ENCODE measurements at places on chromosomes 6 and 20.

DNA sequence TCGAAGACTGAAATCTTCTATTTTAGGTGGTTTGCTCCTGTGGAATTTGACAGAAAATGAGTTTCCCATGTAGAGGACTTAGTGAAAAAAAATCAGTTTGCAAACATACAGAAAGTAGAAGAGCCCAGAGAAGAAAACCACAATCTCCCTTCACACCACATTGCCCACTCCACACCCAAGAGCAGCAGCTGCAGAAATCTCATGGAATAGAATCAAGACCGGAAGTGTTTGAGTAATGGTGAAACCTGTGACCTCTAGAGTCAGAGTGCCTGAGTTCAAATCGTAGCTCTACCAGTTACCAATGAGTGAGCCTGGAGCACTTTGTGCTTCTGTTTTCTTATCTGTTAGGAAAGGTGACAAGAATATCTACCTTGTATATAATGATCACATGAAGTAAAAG, 4.6 kb downstream of the SIRPG start:
- no peak overlapping the region for H3K27ac ChIP-seq
- H3K4me1 ChIP-seq, result peaks cover 14% of the 10 kb centered on the region
- DNase-seq, result no peak
- no peaks in the 10 kb centered on the region for H3K36me3 ChIP-seq

GRCh38 chr6:107769053-107769658, 55.0 kb downstream of the SCML4 start:
- no peak overlapping the region for H3K4me3 ChIP-seq
- H3K36me3 ChIP-seq, result peaks cover 9% of the 10 kb centered on the region
- DNase-seq, result no peak
- H3K27ac ChIP-seq, result no peak overlapping the region

- H3K27me3 ChIP-seq, result no peaks in the 10 kb centered on the region
- H3K36me3 ChIP-seq, result peaks cover 20% of the 10 kb centered on the region
- H3K27ac ChIP-seq, result no peak overlapping the region
- peaks cover 31% of the 10 kb centered on the region for H3K4me1 ChIP-seq
- no peak for DNase-seq
- H3K4me3 ChIP-seq, result no peak overlapping the region
Observed at GRCh38 chr6:111583986-111584385, 21.7 kb downstream of the TRAF3IP2 start.

- H3K27me3 ChIP-seq, result no peaks in the 10 kb centered on the region
- H3K27ac ChIP-seq, result no peak overlapping the region
- DNase-seq, result no peak
- no peaks in the 10 kb centered on the region for H3K4me1 ChIP-seq
- no peak overlapping the region for H3K4me3 ChIP-seq
Observed at GRCh38 chr6:50608421-50608820, 104.9 kb upstream of the TFAP2D start.

- no peak for DNase-seq
- no peaks in the 10 kb centered on the region for H3K27me3 ChIP-seq
- H3K27ac ChIP-seq, result no peak overlapping the region
- no peak overlapping the region for H3K4me3 ChIP-seq
- H3K4me1 ChIP-seq, result no peaks in the 10 kb centered on the region
Observed at GRCh38 chr6:148358196-148358785, 15.7 kb downstream of the SASH1 start.

GRCh38 chr6:122833021-122833491, 44.0 kb downstream of the SMPDL3A start:
- H3K4me1 ChIP-seq, result no peaks in the 10 kb centered on the region
- DNase-seq, result no peak
- no peaks in the 10 kb centered on the region for H3K27me3 ChIP-seq
- H3K4me3 ChIP-seq, result no peak overlapping the region

DNA sequence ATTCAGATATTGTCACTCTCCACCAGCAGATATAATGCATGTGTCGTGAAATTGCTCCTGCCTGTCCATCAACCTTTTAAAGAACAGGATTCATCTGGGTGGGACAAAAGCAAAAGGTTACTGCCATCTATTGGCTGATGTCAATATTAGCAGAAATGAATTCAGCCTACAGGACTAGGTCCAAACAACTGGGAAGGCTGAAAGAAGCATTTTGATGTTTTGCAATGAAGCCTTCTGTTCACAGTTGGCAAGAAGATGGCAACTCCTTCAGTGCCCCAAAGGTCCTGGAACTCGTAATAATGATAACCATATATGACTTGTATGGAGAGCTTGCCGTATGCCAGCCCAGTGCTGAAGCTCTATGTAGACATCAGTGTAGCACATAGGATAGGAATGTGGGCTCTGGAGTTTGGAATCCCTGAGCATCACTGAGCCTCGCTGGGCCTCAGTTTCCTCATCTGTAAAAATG, 7.5 kb downstream of the BCAS1 start:
- H3K4me1 ChIP-seq, result no peaks in the 10 kb centered on the region
- H3K4me3 ChIP-seq, result no peak overlapping the region
- H3K36me3 ChIP-seq, result no peaks in the 10 kb centered on the region
- H3K27me3 ChIP-seq, result no peaks in the 10 kb centered on the region

DNA sequence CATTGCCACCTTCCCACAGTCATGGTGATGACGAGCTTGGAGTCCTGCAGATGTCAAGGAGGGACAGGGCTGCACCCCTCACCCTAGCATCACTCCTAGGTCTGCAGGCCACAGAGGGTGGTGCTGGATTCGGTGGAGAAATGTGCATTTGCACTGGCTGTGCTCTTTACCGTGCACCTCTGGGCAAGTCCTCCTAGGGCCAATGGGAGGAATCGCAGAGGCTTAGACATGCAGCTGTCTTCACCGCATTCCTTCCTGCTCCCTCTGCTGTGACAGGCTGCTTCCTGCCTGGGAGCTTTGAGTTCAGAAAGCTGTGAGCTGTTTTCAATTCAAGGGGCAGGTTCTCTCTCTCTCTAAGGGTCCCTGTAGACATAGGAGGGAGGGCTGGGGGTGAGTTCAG, 85.1 kb downstream of the EDN3 start:
- DNase-seq, result peak; percentile 13
- H3K27me3 ChIP-seq, result no peaks in the 10 kb centered on the region
- peaks cover 8% of the 10 kb centered on the region for H3K4me1 ChIP-seq

GRCh38 chr6:71287038-71287437, 1.6 kb upstream of the OGFRL1 start:
- H3K27me3 ChIP-seq, result no peaks in the 10 kb centered on the region
- H3K27ac ChIP-seq, result no peak overlapping the region
- H3K4me3 ChIP-seq, result no peak overlapping the region
- H3K36me3 ChIP-seq, result no peaks in the 10 kb centered on the region
- peaks cover 10% of the 10 kb centered on the region for H3K4me1 ChIP-seq

DNA sequence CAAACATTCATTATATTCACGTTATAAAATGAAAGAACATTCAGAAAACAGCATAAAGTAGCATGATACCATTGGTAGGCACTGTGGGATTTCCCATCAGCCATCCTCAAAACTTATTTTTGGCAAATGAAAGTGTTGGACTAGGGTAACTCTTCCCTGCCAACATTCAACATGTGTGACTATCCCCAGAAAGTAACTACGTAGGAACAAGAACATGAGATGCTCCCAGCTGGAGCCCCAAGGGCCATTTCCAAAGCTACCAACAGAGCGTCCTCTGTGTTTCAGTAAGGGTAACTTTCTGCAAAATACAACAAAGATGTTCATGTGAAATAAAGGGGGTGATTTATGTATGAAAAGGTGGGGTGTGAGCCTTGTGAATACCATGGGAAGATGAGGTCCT, 28.4 kb upstream of the PTPN1 start:
- no peaks in the 10 kb centered on the region for H3K27me3 ChIP-seq
- H3K27ac ChIP-seq, result no peak overlapping the region
- no peak for DNase-seq
- no peaks in the 10 kb centered on the region for H3K4me1 ChIP-seq
